ENCODE measurements at places on chromosomes 5 and 9.

DNA sequence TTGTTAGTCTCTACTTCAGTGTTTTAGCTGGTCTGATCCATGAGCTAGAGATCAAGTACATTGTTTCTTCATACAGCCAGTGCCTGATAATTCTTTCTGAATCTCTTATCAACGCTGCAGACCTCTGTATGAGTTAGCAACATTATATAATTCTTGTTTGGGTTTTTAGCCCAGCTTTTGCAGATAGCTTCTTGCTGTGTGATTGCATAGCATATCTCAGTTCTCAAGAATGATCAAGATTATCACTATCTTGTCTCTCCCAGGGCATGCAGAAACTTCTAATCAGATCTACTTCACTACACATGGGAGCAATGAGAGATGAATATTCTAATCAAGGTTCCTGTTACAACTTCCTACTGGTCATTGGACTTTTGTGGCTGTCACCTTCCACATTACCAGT is 158.3 kb downstream of the FAM174A start:
- DNase-seq = no peak

DNA sequence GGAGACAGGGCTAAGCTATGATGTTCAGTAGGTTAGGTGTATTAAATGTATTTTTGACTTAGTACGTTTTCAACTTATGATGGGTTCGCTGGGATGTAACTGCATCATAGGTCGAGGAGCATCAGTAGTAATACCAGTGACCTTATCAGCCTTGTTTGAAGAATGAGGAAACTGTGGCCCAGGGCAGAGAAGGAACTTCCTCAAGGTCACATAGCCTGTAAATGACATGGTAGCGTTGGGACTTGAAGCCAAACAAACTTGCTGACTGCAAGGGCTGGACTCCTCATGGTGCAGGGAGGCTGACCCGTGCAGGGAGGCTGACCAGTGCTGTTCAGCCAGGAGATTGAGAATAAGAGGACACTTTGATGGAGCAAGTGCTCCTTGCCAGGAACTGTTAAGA is 21.3 kb upstream of the PTPN3 start:
- DNase-seq = no peak

GRCh38 chr5:132365213-132365612 is 4.3 kb upstream of the SLC22A5 start:
- peak; percentile 74 for DNase-seq

GRCh38 chr5:124570285-124571035 is 176.0 kb downstream of the ZNF608 start:
- DNase-seq = no peak

GRCh38 chr5:65034029-65034812 is 265.5 kb downstream of the CWC27 start:
- DNase-seq = no peak

- no peak for DNase-seq
Measured at GRCh38 chr5:170355601-170356098, 33.5 kb downstream of the KCNMB1 start.

DNA sequence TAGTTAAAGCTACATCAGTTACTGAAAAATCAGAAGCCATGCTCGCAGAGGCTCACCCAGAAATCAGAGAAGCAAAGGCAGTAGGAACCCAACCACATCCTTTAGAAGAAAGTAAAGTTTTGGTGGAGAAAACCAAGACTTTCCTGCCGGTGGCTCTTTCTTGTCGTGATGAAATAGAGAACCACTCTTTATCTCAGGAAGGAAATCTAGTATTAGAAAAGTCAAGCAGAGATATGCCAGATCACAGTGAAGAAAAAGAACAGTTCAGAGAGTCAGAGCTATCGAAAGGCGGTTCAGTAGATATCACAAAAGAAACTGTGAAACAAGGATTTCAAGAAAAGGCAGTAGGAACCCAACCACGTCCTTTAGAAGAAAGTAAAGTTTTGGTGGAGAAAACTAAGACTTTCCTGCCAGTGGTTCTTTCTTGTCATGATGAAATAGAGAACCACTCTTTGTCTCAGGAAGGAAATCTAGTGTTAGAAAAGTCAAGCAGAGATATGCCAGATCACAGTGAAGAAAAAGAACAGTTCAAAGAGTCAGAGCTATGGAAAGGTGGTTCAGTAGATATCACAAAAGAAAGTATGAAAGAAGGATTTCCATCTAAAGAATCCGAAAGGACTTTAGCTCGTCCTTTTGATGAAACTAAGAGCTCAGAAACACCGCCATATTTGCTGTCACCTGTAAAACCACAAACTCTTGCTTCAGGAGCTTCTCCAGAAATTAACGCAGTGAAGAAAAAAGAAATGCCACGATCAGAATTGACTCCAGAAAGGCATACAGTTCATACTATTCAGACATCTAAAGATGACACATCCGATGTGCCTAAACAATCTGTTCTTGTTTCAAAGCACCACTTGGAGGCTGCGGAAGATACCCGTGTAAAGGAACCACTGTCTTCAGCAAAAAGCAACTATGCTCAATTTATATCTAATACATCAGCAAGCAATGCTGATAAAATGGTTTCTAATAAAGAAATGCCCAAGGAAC is 47.2 kb downstream of the CMYA5 start:
- no peak for DNase-seq

DNA sequence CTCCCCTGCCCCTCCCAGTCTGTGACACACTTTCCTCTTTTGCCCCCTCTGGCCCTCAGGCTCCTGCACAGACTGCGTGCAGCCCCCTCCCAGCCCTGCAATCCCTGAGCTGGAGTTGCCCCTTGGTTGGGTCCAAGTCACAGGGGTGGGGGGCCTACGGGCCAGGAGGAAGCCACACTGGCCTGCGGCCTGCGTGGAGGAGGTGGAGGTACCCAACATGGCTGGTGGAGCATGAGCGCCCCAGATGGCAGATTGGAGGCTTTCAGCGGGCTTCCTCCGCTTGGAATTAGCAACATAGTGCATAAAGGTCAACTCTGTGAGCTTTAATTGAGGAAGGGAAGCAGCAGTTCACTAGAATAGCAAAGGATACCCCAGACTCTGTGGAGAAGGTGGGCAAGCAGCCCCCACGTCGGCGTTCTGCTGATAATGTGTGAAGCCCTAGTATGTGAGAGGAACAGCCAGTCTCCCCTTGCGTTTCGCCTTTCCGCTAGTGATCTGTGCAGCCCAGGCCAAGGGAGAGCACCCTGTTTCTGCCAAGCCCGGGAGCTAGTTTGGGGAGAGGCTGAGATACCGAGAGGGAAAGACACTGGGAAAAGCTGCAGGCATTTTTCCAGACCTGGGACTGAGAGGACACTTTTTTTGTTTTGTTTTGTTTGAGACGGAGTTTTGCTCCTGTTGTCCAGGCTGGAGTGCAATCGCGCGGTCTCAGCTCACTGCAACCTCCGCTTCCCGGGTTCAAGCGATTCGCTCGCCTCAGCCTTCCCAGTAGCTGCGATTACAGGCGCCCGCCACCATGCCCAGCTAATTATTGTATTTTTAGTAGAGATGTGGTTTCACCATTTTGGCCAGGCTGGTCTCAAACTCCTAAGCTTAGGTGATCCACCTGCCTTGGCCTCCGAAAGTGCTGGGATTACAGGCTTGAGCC is 35.3 kb upstream of the MACIR start:
- DNase-seq = no peak

DNA sequence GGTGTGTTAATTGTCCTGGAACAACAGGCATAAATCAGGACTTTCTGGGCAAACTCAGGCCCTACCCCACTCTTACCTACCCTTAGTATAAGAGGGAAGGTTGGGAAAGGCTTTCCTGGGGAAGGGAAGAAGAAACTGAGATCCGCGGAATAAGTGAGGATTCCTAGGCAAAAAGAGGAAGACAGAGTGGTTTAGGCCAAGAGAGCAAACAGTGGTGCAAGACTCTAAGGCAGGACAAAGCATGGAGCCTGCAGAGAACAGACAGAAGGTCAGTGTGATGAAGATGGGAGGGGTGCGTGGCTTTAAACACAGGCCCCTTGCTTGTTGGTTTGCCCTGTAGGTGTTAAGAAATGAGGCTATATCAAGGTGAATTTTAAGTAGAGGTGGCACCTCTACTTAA is 69.4 kb downstream of the TMC1 start:
- DNase-seq = no peak

DNA sequence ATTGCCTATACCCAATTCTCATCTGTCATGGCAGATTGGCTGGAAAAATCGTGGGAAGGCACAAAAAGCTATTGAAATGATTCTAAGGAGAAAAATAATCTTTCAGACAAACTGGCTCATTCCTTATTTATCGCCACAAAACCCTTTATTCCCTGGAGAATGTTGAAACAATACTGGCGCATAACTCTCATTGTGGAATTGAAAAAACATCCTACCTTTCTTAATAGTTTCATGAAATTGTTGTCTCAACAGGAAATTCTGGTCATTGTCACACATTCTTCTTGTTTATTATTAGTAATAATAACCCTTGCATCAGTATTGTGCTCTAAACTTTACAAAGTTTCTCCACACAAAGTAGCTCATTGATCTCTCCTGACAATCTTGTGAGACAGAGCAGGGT is 48.9 kb upstream of the COL15A1 start:
- DNase-seq = no peak

DNA sequence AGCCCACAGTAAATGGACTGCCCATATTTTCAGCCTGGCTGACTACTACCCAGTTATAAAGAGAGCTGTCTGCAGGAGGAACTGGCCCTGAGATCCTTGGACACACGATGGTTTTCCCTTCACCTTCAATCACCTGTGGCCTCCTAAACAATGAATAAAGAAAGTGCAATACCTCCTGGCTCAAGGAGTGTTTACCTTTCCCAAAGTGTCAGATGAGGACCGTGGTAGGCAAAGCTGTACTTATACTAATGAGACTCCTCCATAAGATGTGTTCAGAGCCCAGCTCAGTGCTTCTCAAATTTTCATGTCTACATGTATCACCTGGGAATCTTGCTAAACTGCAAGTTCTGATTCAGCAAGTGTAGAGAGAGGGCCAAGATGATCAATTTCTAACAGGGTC is 284.5 kb upstream of the VLDLR start:
- DNase-seq = no peak

GRCh38 chr9:14135421-14135820 is 178.5 kb downstream of the NFIB start:
- no peak for DNase-seq

- peak; percentile 66 for DNase-seq
Measured at GRCh38 chr9:7937761-7938491, 138.3 kb upstream of the DMAC1 start.

- DNase-seq = no peak
Measured at GRCh38 chr5:102790748-102791147, 35.6 kb downstream of the PAM start.

GRCh38 chr5:80654054-80654390 is 430 bp upstream of the MSH3 start:
- DNase-seq = peak; percentile 11

DNA sequence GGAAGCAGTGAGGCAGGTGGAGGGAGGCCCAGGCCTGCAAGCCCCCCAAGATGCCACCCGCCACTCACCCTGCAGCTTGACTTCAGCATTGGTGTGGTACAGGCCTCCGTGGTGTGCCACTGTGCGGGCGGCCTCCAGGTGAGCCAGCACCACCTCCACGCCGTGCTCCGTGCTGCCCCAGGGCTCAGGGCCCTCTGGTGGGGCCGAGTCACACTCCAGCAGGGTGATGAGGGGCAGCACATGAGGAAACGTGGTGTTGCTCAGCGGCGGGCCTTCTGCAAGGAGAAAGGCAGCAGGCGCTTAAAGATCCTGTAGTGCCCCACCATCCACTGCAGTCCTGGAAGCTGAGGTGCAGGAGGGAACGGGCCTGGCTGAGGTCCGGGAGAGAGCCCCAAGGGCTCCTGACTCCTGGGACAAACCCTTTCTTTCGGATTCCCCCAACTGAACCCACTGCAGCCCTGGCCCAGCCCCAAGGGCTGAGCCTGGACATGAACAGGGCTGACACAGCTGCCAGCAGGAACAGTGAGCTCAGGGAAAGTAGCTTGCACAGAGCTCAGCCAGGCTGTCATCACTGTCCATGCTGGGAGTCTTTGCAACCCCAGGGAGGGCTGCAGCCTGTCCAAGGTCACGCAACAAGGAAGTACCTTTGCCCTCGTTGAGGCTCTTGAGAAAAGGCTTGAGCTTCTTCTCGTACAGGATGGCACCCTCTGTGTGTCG is 4.7 kb upstream of the TOR2A start:
- DNase-seq = no peak

DNA sequence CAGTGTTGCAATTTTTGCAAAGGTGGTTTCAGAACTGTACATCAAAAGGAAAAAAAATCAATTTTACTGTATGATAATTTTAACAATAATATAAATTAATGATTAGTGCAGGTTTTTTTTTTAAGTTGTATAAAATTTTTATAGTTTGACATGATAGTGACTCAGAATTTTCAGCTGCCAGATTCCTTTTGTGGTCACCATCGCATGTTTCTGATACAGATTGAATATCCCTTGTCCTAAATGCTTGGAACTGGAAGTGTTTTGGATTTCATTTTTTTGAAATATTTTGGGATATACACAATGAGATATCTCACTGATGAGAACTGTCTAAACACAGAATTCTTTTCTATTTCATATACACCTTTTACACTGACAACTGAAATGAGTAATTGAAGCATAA is 361.3 kb downstream of the RAB3C start:
- DNase-seq = peak; percentile 58

GRCh38 chr9:33377089-33377715 is 25.2 kb downstream of the AQP7 start:
- DNase-seq = no peak

DNA sequence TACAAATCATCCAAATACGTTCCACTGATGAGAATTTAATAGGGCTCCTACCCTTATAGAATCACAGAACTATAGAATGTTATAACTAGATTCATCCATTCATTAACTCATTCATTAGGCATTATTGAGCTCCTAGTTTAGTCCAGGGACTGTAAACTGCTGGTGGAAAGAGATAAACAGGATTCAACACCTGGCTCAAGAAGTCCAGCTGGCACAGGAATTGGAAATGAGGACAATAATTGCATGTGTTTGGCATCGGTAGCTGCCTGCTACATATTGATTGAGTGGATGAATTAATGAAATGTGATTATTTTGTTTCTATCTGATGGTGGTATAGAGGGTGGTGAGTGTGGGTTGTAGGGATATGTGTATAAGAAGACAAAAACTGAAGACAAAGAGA is 100.8 kb upstream of the TLE1 start:
- no peak for DNase-seq

GRCh38 chr9:4515958-4516375 is 25.7 kb downstream of the SLC1A1 start:
- DNase-seq = no peak

- peak; percentile 8 for DNase-seq
Measured at GRCh38 chr5:10201223-10201868, 48.3 kb downstream of the ATPSCKMT start.

GRCh38 chr5:111066261-111066938 is 5.1 kb upstream of the TSLP start:
- no peak for DNase-seq

DNA sequence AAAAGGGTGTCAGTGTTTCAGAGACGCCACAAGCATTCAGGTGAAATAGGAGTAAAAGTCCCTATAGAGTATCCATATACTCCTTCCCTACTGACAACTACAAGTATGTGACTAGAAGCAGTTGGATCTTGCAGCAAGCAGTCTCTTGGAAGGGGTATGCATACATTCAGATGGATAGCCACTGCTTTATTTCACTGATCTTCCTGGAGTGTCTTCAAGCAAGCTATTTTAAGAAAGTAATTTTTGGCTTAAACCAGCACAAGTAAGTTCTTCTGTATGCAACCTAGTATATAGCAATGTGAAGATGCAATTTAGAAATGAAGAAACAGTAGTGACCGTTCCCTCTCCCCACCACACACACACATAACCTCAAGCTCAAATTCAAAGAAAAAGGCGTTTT is 446.8 kb upstream of the CDH18 start:
- DNase-seq = no peak
